Activated CD4-positive, alpha-beta T cell treated with anti-CD3 and anti-CD28 coated beads for 24 hours (primary cell): ENCODE measurements at places on chromosomes 11 and 22.

DNA sequence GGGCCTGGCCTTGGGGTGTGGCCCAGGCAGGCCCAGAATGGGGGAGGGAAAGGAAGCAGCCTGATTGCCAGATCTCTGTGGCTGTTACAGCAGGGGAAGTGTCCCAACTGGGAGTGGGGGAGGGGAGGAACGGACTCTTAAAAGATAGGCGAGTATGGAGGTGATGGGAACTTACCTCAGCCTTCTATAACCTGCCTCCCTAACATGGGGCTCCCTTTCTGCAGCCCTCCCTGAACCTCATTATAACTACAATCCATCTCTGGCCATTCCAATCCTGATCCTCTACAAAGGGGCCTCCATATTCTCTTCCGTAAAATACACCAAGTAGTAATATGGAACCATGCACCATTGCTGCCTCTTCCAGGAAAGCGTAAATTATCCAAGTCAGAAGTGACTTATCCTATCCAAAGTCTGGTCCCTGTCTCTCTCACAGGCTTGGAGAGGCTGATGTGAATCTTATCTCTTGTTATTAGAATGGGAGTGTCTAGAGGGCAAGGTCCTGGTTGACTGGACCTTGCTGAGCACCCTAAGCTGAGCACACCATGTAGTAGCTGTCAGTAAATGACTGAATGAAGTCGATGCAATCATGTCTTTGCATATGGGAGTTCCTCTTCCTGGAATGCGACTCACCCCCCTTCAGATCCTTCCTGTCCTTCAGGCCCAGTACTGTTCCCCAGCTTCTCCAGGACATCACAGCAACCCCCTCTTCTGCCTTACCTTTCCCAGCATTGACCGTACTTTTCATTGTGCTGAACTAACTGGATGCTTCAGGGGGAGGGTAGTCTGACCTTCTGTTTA is 5.9 kb downstream of the RHOG start:
- no peak for DNase-seq

DNA sequence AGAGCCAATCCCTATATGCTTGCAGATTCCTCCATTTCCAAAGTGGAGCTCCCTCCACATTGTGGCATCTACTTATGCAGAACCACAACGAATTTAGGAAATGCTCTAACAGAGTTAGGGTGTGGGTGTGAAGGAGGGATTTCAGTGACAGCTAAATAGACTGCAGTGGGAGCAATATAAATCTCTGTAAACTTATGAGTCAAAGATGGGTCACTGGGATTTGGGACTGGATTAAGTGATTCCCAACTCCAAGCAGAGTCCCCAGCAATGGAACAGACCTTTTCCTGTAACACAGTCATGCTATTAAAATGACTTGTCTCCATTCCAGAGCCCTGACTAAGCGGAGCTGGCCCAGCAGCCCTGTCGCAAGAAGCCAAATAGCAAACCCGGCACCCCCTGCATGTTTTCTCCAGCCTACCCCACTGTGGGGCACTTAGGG is 36.6 kb downstream of the RPL27A start:
- no peak for DNase-seq

DNA sequence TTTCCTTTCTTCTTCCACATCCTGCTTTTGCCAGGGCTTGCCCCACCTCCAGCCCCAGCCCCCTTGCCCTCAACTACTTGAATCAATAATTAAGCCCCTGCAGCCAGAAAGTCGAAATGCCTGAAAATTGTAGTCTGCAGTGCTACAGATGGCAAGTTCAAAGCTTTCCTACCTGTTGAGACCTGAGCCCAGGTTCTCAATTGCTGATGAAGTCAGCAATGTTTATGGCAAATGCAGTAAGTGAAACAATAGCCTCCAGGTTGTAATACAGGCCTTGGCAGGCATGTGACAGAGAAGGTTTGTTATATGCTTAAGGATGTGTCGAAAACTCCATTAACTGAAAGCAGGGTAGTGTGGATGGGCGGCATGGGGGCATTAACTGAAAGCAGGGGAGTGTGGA is 181.1 kb upstream of the SESN3 start:
- no peak for DNase-seq

DNA sequence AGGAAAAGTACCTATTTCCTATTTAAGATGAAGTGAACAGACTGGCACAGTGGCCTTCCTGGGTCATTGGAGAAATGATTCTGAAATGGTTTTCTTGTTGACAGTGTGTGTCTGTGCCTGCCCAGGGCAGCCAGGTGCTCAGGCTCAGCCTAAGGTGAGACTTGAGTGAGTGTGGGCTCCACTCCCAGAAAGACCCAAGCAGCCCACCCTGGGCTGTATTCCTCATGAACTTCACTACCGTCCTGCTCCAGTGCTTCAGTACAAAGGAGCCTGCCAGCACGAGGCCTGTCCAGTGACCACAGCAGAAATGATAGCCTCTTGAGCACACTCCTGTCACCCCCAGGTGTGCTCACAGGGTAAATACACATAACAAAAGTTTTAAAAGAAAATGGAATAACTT is 49.5 kb downstream of the GAB4 start:
- DNase-seq, result no peak

DNA sequence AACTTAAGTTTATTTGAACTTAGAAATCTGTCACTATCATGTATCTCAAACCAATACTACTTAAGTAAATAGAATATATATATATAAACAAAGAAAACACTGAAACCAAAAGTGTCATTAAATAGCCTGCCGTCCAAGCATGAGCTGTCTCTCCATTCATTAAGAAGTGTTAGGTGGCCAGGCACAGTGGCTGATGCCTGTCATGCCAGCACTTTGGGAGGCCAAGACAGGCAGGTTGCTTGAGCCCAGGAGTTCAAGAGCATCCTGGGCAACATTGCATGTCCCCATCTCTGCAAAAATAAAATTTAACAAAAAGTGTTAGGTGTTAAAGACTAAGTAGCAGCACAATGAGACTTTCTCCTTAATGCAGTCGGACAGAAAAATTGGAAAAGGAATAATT is 14.0 kb downstream of the CD6 start:
- DNase-seq, result no peak

- DNase-seq, result no peak
These were observed 42.9 kb downstream of the INSC start for GRCh38 chr11:15157606-15158137.

- DNase-seq, result no peak
These were observed 478 bp upstream of the CD248 start for GRCh38 chr11:66317322-66317722.
